ENCODE measurements at places on chromosomes 7 and 10. TPM values are rescaled to one million over a fixed set of nuclear protein-coding genes. Genes with fewer than 3 reads are reported as not detected.

Gene CCDC3
- 65.1 TPM for total RNA-seq

Gene ADCY1
- total RNA-seq = 66.4 TPM

Gene LRRC4
- 18.9 TPM for total RNA-seq

DNA sequence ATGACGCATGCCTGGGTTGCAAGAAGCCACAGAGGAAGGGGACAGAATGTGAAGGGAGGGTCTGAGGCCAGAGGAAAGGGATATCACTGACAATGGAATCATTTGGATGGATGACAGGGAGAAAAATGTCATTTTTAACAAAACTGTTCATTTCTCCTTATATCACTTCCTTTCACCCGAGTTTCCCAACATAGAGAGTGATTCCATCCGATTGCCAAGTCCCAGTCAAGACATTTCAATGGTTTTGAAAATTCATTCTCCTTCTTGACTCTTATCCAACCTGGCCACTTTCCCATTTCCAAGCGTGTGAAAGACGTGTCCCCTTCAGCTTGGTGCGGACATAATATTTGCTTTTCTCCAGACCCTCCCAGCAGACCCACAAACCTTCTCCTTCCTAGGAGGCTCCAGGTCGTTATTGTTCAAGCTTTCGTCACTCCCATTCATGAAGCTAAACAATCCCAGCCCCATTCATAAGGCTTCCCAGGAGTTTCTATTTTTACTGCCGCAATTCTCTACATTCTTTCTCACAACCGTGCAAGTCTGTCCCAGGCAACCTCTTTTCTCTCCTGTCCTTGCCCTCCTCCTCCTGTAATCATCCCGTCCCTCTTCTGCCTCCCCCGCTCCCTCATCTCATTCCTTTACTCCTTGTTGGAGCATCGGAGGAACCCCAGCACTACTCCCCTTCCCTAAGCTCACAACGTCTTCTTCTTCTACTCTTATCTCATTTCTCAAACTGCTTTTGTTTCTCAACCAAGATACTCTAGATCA lies 301.3 kb upstream of the KLF6 start:
- DNase-seq = no peak

- peak; percentile 74 for DNase-seq
Measured at GRCh38 chr10:52779541-52780390, 7.2 kb upstream of the MBL2 start.

GRCh38 chr10:3482200-3482993 lies 302.6 kb downstream of the KLF6 start:
- no peak for DNase-seq

- no peak for DNase-seq
Measured at GRCh38 chr10:49153971-49154370, 20.1 kb upstream of the FAM170B start.

GRCh38 chr7:128202287-128202957 lies 38.7 kb upstream of the LEP start:
- DNase-seq = no peak

- DNase-seq = no peak
Measured at GRCh38 chr10:123663522-123663921, 2.6 kb upstream of the GPR26 start.

Measured in spinal cord (tissue), 10 donors.